ENCODE measurements at places on chromosomes 3 and 15. TPM values are rescaled to one million over a fixed set of nuclear protein-coding genes. Genes with fewer than 3 reads are reported as not detected.

DNA sequence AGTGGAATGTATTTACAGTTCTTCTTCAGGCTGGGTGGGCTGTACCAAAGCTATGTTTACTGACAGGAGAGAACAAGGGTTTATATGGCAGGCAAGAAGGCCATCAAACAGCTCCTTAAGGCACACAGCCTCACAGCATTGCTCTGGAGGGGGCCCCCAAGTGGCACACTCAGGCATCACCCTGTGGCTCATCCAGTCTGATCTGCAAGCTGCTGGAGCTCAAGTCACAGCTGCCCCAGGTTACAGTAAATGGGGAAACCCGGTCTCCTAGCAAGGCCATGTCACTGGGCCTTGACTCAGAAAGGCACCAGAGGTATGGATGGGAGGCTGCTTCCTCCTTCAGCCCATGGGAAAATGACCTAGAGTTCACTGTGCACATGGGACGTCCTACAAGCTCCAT, 67.5 kb downstream of the TFG start:
- no peaks in the 10 kb centered on the region for H3K27me3 ChIP-seq
- no peak overlapping the region for H3K27ac ChIP-seq
- H3K4me1 ChIP-seq: no peaks in the 10 kb centered on the region
- peak; percentile 28 for DNase-seq

GRCh38 chr3:133124511-133124910, 86.3 kb downstream of the TMEM108 start:
- no peak overlapping the region for H3K27ac ChIP-seq
- H3K4me3 ChIP-seq: no peak overlapping the region
- no peaks in the 10 kb centered on the region for H3K4me1 ChIP-seq
- peaks cover 9% of the 10 kb centered on the region for H3K27me3 ChIP-seq
- no peak for DNase-seq

DNA sequence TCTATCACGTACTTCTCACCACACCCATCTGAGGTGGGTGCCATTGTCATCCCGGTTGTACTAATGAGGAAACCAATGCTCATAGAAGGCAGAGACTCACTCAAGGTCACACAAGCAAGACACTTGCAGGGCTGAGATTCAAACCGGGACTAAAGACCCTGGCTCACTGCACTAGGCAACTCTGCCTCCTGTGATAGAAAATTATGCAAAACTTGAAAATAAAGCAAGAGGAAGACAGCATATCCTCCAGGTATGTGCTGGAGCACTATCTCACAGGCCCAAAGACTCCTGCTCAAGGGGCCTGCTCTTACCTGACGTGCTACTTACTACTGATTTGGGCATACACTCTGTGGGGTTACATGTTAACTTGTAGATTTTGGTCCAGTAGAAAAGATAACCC, 25.6 kb downstream of the ANXA2 start:
- H3K27ac ChIP-seq: no peak overlapping the region
- H3K4me1 ChIP-seq: peaks cover 13% of the 10 kb centered on the region
- no peak for DNase-seq

The EFCC1 gene
- total RNA-seq: 0.19 TPM

DNA sequence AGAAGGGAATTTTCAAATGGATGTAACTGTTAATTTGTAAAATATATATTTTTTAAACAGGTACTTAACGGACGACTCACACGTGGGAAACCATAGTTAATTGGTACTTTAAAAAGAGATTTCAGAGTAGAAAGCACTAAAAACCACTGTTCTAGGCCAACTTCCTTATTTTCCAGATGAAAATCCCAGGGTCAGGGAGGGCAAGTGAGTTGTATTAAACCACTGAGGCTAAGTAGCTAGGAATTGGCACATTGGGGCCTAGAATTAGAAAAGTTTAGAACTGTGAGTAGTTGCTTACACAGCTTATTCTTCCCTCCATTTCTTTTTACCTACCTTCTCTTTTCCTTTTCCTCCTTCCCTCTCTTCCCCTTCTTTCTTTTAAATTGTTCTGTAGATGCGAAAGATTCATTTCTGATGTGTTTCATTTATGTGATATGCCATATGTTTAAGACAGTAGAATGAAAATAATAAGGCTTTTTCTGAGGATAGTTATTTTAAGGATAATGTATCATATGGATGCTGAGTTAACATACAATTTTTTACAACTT, 4.1 kb upstream of the UTS2B start:
- peaks cover 2% of the 10 kb centered on the region for H3K27me3 ChIP-seq
- no peaks in the 10 kb centered on the region for H3K36me3 ChIP-seq
- H3K27ac ChIP-seq: peak overlapping the region; percentile 53
- DNase-seq: no peak

GRCh38 chr3:119794401-119794800, 12.5 kb downstream of the NR1I2 start:
- no peaks in the 10 kb centered on the region for H3K4me1 ChIP-seq
- H3K4me3 ChIP-seq: no peak overlapping the region
- H3K27me3 ChIP-seq: peaks cover 10% of the 10 kb centered on the region
- no peak overlapping the region for H3K27ac ChIP-seq
- DNase-seq: no peak

DNA sequence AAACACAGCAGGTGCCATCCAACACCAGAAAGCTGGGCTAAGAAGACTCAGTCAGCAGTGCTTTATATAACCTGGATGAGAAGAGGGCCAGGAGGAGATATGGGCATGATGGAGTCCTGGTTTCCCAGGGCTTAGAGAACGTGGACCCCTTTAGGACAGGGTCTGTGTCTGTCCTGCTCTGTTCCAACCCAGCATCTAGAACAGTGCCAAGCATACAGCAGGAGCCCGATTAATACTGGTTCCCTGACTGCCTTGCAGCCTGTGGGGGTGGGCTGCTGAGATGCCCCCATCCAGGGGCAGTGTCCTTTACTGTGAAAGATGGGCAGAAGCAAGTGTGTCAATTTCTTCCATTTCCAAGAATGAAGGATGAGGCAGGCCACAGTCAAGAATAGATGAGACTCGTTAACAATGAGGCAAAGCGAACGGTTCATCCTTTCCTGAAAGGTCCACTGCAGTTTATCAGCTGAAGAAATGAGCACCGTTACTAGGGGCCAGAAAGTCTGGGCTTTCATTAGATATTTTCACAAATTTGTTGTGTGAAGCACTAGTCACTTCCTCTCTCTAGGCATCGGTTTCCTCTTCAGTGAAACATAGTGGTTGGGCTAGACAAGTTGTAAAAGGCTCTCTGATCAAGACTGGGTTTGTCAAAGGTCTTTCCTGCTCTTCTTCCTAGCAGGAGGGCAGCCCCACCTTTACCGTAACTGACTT, 72.0 kb upstream of the HERC1 start:
- DNase-seq: no peak
- H3K4me1 ChIP-seq: peaks cover 16% of the 10 kb centered on the region
- no peaks in the 10 kb centered on the region for H3K36me3 ChIP-seq
- no peak overlapping the region for H3K4me3 ChIP-seq
- no peaks in the 10 kb centered on the region for H3K27me3 ChIP-seq

DNA sequence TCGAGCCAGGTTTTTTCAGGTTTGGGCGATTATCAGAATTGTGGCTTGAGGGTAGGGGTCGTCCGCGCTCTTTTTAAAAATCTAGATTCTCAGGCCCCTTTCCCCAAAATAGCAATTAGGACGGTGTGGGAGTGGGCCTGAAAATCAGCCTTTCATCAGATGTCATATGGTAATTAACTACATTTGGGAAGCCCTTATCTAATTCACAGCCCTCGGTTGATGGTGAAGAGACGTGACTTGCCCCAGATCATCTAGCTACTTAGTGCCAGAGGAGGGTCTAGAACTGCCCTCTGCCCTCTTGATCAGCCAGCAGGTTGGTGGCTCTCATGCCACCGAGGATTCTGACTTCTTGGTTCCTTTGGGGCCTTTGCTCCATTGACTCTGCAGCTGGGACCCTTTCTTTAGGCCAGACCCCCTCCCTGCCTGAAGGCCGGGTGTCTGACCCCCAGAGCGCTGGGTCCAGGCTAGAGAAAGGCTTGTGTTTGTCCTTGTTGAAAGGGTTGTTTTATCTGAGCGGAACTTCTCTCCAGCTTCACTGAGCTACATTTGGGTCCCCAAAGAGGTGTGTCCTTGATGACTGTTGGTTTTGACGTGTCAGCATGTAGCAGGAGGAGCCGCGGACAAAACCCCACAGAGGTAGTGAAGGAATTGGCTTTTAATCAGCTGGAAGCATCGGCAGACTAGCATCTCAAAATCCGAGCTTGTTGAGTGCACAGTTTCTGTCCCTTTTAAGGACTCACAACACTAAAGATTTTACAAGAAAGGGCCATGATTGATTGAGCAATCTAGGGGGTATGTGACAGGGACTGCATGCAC, 857 bp downstream of the AEN start:
- peaks cover 45% of the 10 kb centered on the region for H3K36me3 ChIP-seq
- peak overlapping the region; percentile 90 for H3K4me3 ChIP-seq
- H3K4me1 ChIP-seq: peaks cover 49% of the 10 kb centered on the region
- H3K27ac ChIP-seq: peak overlapping the region; percentile 94
- peaks cover 5% of the 10 kb centered on the region for H3K27me3 ChIP-seq
